LoVo (cell line): ENCODE measurements at places on chromosomes 3 and 15.

- DNase-seq, result no peak
Measured at GRCh38 chr3:10653241-10653640, 147.9 kb upstream of the ATP2B2 start.

GRCh38 chr15:90576711-90577389 is 47.1 kb downstream of the CRTC3 start:
- DNase-seq, result no peak

DNA sequence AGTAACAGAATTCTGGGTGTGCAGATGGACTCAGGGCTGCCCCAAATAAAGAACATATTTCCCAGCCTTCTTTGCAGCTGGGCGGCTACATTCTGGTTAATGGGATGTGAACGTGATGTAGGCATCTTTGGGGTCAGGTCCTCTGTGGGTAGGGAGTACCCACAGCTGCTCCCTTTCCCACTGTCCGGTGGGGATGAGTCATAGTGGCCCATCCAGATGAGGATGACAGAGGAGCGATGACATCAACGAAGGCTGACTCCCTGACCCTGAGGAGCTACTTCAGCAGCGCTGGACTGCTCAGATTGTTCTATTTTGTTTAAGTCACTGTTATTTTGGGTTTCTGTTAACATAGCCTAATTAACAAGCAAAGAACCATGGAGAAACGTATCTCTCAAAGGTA is 38.0 kb downstream of the SRPRB start:
- no peak for DNase-seq

DNA sequence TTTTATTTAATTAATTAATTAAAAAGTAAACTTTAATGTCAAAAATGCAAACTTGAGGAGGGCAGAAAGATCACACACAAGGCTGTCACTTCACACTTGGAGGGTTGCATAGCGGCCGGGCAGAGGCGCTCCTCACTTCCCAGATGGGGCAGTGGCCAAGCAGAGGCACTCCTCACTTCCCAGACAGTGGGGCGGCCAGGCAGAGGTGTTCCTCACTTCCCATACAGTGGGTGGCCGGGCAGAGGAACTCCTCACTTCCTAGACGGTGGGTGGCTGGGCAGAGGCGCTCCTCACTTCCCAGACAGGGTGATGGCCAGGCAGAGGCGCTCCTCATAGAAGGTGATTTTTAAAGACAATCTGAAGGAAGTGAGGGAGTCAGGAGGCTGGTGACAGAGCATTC is 277.5 kb downstream of the PDCD6IP start:
- DNase-seq, result no peak

DNA sequence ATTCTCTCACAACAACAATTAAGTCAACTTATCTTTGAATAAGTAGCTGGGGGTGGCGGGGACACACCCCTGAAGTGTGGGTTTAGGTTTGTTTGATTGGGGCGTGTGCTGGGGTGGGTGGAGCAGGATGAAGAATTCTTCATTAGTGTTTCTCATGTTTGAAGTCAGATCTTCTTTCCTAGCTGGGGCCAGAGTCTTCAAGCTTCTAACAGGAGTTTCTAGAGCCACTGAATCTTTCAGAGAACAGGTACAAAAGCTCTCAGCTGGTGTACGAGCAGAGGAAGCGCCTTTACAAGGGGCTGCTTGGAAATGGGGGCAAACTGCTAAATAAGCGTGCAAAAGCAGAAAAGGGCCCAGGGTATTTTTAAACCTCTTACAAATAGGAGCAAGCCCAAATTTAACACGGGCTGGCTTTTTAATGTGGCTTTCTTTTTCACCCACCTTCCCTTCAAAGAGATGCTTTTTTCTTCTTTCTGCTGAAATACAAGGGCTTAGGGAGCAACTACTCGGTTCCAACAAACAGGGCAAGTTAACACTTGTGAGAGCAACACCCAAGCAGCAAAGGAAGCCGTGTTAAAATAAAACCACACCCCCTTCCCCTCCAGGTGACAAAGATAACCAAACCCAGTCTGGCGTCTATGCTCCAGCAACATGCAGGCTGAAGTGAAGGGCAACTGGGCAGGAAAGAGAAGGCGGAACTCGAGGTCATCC is 86.9 kb upstream of the RASGRP1 start:
- no peak for DNase-seq

- peak; percentile 78 for DNase-seq
Measured at GRCh38 chr15:42084465-42085235, 9.7 kb downstream of the PLA2G4D start.

- no peak for DNase-seq
Measured at GRCh38 chr15:81966631-81967030, 79.2 kb downstream of the MEX3B start.

- DNase-seq, result peak; percentile 23
Measured at GRCh38 chr15:88166082-88166993, 90.2 kb downstream of the NTRK3 start.

GRCh38 chr3:44434834-44435510 is 42.5 kb downstream of the ZNF445 start:
- no peak for DNase-seq

GRCh38 chr3:143242101-143242500 is 122.5 kb downstream of the CHST2 start:
- no peak for DNase-seq

- no peak for DNase-seq
Measured at GRCh38 chr3:151431940-151432339, 28.9 kb downstream of the IGSF10 start.
